ENCODE measurements at places on chromosomes 2 and 18.

GRCh38 chr18:11591957-11592356, 17.4 kb upstream of the SLC35G4 start:
- DNase-seq, result no peak

GRCh38 chr2:68832233-68832869, 38.8 kb downstream of the BMP10 start:
- DNase-seq, result peak; percentile 50

- no peak for DNase-seq
These were observed 249.4 kb upstream of the MGAT5 start for GRCh38 chr2:134004467-134004866.

GRCh38 chr18:36650266-36650665, 178.5 kb downstream of the TPGS2 start:
- no peak for DNase-seq

DNA sequence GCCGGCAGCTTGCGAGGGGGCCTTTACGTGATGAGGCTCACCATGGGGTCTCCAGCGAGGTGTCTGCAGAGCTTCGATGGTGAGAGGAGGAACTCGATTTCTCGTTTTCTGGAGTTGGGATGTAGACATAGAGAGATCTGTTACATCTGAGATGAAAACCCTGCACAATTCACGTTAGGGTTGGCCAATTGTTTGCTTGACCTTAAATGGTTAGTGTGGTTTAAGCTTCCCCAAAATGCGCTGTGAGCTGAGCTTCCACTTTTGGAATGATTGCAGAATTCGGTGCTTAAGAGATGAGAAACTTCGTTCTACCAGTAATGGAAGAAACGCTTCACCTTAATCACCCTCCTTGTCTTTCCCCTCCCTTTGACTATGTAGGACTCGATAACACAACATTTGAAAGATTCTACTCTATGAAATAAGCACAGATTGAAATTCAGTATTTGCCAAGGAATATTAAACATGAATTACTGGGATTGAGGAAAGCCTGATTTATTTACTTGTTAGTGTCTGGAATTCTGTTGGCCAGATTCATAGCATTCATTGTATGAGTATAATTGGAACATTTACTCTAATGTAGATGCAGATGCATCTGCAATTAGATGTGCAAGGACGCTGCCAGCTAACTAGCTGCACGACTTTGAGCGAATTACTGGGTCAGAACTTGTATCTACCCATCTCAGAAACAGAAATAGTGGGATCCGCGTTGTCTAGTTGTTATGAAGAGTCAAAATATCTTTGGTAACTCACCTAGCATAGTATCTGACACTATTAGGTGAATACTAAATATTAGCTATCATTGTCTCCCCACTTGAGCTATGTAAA, 1.6 kb upstream of the KLF7 start:
- DNase-seq, result no peak

DNA sequence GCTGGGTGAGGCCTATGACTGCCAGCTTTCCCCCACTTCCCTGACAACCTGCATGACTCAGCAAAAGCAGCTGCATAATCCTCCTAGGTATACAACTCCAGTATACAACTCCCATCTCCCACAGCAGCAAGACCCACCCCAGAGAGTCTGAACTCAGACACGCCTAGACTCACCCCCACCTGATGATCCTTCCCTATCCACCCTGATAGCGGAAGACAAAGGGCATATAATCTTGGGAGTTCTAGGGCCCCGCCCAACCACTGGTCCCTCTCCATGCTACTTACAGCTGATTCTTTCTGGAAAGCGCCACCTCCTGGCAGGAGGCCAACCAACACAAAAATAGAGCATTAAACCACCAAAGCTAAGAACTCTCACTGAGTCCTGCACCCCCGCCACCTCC, 296.5 kb downstream of the DCC start:
- DNase-seq, result peak; percentile 0

DNA sequence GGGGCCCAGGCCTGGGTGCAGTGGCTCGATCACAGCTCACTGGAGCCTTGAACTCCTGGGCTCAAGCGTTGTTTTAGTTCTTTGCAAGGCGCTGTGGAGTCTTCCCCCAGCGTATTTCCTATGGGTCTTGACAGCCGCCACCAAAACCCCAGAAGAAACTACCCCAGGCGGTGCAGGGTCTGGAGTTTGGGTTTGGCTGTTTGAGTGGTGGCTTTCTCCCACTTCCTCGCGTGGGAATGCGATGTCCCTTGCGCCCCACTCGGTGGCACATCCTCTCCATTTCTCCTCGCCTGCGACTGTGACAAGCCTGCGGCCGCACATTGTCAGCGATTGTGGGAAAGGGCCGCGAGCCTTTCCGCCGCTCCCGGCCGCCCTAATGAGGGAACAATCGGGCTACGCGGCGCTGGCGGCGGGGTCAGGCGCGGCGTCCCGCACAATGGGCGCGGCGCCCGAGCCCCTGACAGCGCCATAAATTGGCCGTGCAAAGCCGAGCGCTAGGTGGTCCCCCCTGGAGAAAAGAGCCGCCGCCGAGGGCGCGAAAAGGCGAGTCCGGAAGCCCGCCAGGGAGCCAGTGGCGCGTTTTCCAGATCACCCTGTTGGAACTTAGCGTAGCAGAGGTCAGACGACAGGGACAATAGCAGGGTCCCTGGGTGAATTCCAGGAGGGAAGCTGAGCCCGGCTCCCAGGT, 194.9 kb upstream of the POU3F3 start:
- DNase-seq, result no peak

DNA sequence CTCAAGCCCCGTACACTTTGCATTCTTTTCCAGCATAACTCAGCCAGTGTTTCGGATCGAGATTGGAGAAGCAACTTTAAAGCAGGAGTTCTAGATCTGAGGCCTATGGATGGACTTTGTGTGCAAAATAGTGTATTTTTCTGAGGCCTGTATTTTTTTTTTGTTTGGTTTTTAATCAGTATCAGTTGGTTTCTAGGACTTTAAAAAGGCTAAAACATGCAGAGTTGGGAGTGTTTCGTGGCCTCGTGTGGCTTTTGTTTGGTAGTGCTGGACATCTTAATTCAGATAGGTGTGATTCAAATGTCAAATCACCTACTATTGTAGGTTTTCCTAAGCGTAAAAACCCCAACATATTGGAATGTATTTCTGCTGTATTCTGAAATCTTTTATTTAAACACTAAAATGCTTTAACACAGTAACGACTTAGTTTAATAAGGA, 282 bp upstream of the PUS10 start:
- DNase-seq, result no peak

GRCh38 chr18:46072376-46072867, 362 bp upstream of the PSTPIP2 start:
- DNase-seq, result no peak

GRCh38 chr2:196914867-196915460, 11.5 kb downstream of the PGAP1 start:
- no peak for DNase-seq

GRCh38 chr2:16296331-16297250, 356.2 kb downstream of the MYCN start:
- DNase-seq, result no peak

DNA sequence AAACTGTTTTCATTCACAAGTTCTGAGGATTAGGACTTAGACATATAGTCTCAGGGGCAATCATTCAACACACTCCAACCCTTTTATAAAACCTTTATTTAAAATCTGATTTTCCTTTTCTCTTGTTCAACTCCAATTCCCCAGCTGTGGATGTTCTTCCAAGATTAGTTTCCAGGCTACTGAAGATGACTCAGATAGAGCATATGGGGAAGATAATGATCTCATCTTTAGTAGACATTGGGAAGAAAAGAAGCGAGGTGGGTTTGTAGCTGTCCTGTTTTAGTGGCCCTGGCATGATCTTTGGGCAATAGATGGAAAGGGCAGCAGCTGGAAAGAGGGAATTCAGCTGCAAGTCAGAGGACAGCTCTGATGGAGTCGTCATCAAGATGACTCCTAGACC, 247.7 kb upstream of the CCDC68 start:
- DNase-seq, result no peak

GRCh38 chr18:56569416-56569815, 69.0 kb downstream of the TXNL1 start:
- no peak for DNase-seq

DNA sequence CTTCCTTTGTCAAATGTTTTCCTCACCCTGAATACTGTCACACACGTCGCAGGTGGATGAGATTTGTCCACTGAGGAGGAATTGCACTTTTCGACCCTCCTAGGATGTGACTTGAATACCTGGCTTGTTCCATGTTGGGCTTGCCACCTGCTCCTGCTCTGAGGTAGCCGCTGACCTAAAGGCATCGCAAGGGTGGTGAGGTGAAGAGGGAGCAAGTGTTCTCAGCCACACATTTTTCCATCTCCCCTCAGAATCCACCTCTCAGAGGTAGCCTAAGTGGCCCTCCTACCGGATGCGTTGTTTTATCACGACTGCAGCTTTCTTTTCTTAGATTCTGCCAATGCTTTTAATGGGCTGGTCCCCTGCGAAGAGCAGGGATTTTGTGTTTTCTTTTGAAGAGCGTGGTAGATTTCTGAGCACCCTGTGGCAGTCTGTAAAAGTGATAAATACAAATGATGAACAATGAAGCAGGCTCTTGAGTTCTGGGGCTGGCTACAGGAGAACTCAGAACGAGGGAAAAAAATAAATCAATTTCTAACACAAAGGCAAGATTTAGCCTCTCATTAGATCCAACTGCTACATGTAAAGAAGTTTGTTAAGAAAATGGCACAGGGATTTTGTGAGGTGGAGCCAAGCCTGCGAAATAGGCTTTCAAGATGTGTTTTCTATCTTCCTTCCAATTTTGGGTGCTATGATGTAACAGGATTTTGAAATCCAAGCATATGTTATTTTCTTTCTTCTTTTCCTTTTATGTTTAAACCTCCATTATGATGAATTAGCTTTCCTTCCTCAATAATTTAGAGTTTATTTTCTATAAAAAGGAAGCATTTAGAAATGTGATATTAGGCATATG, 386.7 kb downstream of the TGIF1 start:
- DNase-seq, result no peak

DNA sequence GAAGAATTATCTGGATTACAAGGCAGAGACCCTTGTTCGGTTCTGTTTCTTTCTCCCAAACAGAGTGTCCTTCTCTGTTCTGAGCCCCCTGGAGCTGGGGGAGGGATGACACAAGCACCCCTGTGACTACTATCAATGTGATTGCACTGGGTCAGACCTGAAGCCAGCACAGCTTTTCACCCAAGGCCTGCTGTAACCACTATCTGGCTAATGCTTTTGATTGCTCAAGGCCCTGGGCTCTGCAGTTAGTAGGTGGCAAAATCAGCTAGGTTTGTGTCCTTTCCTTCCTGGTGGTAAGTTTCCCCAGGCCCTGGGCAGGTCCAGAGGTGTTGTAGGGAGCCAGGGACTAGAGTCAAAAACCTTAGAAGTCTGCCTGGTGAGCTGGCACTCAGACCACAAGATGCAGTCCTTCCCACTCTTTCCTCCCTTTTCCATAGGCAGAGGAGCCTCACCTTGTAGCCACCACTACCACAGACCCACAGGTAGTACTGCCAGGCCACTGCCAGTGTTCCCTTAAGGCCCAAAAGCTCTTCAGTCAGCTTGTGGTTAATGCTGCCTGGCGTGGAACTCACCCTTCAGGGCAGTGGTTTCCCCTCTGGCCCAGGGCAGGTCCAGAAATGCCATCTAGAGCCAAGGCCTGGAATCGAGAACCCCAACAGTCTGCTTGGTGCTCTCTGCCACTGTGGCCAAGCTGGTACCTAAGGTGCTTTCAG, 83.0 kb downstream of the FAM117B start:
- no peak for DNase-seq

DNA sequence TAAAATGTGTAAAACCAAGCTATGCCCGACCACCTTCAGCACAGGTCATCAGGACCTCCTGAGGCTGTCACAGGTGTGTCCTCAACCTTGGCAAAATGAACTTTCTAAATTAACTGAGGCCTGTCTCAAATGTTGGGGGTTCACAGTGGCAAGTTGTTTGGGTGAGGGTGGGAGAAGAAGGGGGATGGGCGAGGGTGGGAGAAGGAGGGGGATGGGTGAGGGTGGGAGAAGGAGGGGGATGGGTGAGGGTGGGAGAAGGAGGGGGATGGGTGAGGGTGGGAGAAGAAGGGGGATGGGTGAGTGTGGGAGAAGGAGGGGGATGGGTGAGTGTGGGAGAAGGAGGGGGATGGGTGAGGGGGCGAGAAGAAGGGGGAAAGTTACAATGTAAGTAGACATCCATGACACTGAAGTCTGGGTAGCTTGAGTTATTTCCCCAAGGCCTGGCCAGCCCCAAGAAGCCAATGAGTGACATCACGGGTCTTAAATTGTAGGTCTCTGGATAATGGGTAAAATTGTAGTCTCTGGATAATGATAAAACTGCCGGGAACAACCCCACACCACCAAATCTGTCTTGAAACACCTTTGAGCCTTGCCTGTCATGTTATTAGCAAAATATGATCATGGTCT, 56.3 kb downstream of the TIMM21 start:
- no peak for DNase-seq

- DNase-seq, result no peak
These were observed 39.1 kb downstream of the KLHL29 start for GRCh38 chr2:23423873-23424680.

DNA sequence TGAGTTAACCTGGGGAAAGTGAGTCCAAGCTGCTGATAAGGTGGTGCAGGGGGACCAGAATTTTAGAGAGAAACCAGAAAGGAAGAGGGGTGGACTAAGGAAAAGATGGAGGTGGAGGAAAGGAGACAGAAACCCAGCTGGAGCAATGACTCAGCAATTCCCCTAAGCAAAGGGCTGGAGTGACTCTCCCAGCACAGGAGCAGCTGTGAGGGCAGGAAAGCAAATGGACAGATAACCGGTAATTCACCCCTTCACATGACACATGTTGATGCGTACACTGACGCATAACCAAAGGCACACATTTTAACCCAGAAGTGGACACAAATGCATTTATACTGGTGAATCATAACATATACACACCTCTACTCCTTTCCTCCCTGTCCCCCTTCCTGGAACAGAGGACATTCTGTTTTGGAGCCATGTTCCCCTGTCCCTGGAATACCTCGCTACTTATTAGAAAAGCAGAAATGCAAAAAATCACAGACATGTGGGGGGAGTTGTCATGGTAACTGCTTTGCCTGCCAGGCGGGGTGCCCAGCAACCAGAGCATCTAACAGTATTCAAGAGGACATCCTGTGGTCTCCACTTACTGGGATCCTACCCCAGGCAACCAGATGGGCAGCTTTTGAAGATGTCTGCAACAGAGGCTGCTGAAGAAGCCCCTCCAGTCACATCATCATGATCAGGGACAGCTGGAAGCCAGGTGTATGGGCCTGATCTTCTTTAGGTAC, 4.7 kb downstream of the CDK5R2 start:
- DNase-seq, result no peak

- no peak for DNase-seq
These were observed 362.2 kb upstream of the KCNH7 start for GRCh38 chr2:163200741-163201140.

GRCh38 chr18:45667056-45667736, 51.9 kb downstream of the SLC14A2 start:
- no peak for DNase-seq

GRCh38 chr18:26438980-26439379, 109.4 kb downstream of the KCTD1 start:
- DNase-seq, result no peak
